PC-3 (cell line): ENCODE measurements at places on chromosomes 11 and 22.

- DNase-seq, result no peak
Observed at GRCh38 chr11:125253289-125253688, 88.7 kb downstream of the PKNOX2 start.

GRCh38 chr11:37497326-37497725 is 899.3 kb upstream of the RAG2 start:
- DNase-seq, result no peak

DNA sequence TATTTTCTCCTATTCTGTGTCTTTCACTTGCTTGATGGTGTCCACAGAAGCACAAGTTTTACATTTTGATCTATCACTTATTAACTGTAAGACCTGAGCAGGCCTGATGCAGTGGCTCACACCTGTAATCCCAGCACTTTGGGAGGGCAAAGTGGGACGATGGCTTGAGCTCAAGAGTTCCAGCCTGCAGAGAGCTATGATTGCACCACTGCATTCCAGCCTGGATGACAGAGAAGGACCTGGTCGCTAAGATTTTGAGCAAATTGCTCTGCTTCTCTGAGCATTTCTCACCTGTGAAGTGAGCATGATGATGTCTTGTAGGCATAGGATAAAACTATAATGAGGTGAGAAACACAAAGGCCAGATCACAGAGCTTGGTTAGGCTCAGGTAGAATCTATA is 6.7 kb downstream of the CCDC87 start:
- no peak for DNase-seq

DNA sequence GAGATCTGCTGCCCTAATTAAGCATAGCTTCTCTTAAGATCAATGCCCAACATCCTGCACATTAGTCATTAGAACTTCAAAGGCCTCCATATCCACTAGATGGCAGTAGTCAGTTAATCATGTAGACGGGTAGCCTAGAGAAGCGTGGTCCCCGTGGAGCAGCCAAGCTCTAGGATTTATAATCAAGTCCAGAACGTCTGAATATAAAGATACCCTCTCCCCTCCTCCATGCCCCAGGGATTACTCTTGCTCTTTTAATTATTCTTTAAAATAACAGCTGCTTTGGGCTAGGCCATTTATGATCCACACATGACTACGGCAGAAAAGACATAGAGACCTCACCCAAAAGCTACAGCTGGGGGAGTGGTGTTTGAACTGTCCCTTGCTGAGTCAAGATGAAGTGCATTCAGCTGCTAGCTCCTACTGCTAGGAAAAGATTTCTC is 327.6 kb upstream of the PLET1 start:
- DNase-seq, result peak; percentile 90

DNA sequence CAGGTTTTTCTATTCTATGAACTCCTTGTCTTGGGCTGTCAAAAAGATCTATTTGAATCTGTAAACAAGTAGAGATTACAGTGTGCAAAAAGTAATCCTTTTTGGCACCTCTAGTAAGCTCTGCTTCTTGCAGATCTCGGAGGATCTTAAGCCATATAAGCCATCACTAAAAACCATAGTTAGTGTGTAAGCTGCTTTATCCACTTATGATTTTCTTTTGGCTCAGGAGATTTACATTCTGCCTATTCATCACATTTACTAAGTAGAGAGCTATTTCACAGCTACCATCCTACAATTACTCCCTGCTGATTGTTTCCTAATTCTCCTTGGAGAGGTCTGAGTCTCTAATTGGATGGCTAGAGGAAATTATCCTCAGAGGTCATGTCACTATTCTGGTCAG is 385.7 kb downstream of the AASDHPPT start:
- DNase-seq, result no peak

- DNase-seq, result no peak
Observed at GRCh38 chr11:116610190-116610589, 162.6 kb downstream of the BUD13 start.

- DNase-seq, result no peak
Observed at GRCh38 chr11:114826910-114827442, 148.6 kb downstream of the NXPE2 start.

- no peak for DNase-seq
Observed at GRCh38 chr22:43994006-43994405, 30.1 kb upstream of the PARVB start.

DNA sequence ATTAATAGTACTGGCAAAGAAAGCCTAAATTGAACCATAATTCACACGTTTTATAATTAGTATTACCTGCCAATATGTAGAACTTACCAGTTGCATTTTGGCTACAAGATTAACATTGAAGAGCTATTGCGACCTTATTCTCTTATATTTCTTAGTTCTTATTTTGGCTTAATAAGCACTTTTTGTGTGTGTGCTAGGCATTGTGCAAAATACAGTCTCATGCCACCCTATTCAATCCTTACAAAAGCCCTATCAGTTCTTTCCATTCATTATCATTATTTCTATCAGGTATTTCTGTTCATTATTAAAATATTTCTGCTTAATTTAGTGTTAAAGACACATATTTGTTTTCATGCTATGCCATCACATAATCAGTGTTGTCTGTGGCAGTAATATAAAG is 41.2 kb downstream of the MAML2 start:
- no peak for DNase-seq
